ENCODE measurements at places on chromosomes 4 and X.

DNA sequence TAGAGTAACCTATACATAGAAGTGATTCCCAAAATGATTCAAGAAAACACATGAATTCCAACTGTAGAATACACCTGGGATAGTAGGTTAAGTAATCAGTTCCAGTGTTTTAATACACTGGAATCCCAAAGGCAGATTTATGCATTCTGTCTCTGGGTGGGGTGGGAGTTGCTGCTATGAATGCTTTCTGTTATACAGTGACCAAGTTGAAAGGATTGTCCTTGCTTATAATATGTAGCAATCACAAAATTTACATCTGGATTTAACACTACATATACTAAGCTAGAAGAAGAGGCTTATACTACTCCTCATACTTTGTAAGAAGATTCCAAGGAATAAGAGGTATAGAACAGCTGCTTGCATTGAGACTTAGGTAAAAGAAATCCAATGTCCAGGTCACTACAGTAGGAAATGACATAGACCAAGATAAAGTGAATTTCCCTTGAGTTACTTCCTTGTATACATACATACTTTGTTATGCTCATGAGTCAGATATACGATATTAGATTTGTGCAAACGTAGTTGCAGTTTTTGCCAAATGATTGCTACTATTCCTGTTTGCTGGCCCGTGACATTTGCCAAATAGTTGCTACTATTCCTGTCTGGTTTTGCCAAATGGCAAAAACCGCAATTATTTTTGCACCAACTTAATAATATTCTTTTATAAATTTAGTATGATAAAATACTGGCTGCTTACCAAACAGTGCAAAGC is 210.5 kb upstream of the DIAPH2 start:
- DNase-seq = no peak

- no peak for DNase-seq
These were observed 224.0 kb upstream of the HHIP start for GRCh38 chr4:144421839-144422565.

DNA sequence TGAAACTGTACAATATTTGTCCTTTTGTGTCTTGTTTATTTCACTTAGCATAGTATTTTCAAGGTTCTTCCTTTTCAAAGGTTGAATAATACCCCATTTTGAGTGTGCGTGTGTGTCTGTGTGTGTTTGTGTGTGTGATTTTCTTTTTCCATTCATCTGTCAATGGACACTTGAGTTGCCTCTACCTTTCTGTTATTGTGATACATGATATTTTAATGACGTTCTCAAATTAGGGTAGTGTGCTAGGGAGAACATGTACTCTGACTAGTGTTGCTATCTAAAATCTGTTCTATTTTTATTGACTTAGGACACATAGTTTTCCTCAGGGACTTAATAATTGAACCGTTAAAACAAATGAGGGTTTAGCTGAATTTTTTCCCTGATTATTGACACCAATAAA is 9.9 kb downstream of the MMRN1 start:
- DNase-seq = no peak

GRCh38 chr4:90943311-90943710 is 816.1 kb downstream of the CCSER1 start:
- DNase-seq = no peak

- DNase-seq = no peak
These were observed 145.7 kb downstream of the VSIG4 start for GRCh38 chrX:65894133-65894532.

- DNase-seq = no peak
These were observed 82.0 kb upstream of the CPEB2 start for GRCh38 chr4:14920237-14920636.

DNA sequence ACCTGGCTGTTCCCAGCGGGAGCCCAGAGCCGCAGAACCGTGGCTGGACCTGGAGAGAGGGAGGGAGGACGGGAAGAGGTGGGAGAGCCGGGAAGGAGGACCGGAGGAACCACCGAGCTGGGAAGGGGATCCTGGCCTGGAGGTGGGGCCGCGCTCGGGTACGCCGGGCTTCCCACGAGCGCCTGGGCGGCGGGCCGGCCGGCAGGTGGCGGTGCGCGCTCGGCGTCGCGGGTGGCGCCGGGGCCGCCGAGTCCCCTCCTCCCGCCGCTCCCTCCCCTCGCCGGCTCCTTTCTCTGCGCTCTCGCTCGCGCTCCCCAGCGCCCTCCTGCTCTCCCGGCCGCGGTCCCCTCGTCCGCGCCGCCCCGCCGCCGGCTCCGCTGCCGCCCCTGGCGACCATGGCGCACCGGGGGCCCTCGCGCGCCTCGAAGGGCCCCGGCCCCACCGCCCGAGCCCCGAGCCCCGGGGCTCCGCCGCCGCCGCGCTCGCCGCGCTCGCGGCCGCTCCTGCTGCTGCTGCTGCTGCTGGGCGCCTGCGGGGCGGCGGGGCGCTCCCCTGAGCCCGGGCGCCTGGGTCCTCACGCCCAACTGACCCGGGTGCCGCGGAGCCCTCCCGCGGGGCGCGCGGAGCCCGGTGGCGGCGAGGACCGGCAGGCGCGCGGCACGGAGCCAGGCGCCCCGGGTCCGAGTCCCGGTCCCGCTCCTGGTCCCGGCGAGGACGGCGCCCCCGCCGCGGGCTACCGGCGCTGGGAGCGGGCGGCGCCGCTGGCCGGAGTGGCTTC is at the start of gene SORCS2:
SORCS2 (plus strand) TSS at position 287 of the 778 bp plus-strand sequence.
- peak; percentile 16 for DNase-seq

GRCh38 chr4:5870701-5871100 is 22.2 kb downstream of the CRMP1 start:
- no peak for DNase-seq

- no peak for DNase-seq
These were observed 22.8 kb downstream of the ELOVL6 start for GRCh38 chr4:110175634-110176033.

GRCh38 chr4:76499461-76499860 is 64.4 kb downstream of the SHROOM3 start:
- no peak for DNase-seq

DNA sequence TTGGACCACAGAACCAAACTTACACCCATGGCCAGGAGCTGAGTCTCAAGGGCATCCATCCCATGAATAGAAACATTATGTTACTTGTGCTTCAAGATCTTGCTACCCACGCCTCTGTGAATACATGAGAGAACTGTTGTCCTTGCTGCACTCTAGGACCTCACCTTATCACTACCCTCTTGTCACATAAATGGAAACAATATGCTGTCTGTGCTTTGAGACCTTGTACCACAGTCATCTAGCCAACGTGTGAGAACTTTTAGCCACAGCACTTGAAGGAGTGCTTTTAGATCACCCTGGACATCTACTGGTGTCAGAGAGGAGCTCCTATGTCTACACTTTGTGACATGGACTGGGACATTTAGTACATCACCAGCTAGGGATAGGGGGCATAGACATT is 30.7 kb upstream of the HUWE1 start:
- DNase-seq = no peak

DNA sequence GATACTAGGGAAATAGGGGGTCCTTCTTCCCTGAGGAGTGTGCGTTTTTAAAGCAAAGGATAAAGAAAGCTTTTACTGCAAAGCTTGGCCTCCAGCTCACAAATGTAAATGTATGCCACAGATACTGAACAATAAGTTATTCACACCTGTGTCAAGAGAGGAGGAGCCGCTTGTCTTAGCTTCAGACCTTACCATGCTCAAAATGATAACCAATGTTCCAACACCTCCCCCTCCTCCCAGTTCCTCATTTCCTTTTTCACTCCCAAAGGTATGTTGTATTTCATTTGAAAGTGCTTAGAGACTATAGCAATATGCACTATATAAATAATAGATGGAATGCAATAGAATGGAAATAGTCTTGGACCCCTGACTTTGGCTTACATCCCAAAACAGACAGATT is 47.0 kb upstream of the RAPGEF2 start:
- no peak for DNase-seq

DNA sequence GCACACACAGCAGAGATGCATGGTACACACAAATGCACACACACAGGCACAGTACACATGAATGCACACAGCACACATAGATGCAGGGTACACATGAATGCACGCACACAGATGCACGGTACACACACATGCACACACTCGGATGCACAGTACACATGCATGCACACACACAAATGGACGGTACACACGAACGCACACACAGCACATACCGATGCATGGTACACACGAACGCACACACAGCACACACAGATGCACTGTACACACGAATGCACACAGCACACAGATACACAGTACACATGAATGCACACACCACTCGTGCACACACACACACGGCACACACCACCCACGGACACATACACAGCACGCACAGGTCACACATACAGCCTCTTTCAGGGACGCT is 43.8 kb upstream of the CPLX1 start:
- no peak for DNase-seq

DNA sequence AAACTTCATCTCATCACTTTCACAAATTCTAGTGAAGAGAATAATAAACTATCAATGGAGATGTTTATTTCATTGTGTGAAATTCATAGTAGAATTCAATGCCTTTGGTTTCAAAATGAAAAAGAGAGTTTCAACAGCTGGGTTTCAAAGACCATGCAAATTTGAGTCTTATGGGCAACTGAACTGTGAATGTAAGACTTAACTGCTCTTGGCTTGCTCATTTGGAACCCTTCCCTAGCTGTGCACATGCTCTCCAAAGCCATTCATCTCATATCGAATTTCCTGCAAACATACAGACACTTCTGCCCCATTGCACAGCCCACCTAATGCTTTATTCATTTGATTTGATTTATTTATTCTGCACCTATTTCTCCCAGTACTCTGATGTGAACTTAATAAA is 154.5 kb downstream of the GRXCR1 start:
- no peak for DNase-seq

- no peak for DNase-seq
These were observed 723 bp downstream of the NKX6-1 start for GRCh38 chr4:84498203-84498934.

DNA sequence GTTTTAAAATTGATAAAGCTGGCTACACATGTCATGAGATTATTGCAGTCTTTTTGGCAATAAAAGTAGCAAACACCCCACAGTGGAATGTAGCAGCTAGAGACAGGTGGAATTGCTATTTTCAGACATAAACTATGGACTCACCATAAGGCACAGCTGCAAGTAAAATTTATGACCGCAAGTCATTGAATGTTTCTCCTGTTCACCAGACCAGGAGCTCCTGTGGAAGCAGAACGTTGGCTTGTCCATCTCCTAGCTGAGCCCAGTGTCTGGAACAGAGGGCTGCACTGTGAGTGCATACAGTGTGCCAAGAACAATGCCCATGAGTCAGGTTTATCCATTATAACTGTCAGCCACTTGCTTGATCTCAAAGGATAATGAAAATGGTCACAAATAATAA is 538.2 kb downstream of the INPP4B start:
- no peak for DNase-seq

DNA sequence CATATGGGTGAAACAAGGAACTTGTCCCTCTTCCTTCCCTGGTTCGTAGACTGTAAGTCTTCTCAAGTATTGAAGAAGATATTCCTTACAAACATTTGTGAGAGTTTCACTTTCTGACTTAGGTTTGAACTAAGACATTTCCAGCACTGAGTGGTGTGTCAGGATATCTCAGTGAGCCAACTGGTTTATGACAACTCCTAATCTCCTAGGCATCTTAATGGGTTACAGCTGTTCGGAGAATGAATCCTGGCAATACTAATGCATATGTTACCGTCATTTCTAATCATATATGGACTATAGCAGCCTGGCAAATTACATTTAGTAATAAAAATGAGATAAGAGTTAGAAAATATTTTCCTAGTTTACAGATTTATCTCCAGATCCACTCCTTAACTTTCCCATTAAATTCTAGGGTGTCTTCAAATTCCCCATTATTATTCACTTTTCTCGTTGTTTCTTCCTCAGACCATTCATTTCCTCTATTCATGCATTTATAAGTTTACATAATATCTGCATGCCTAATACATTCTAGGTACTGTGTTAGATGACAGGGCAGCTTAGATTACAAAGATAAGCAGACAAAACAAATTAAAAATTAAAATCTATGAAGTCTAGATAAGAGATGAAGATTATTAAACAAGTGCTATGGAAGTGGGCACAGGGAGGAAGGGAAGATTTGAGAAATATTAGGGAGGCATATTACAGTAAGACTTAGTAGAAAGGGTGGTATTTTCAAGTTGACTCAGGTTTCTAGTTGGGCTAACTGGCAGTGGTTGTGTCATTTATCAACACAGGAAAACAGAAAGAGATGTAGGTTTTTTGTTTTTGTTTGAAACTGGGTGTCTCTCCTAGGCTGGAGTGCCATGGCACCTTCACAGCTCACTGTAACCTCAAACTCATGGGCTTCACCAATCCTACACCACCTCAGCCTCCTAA is 173.9 kb downstream of the WDFY3 start:
- no peak for DNase-seq

GRCh38 chr4:108342325-108342970 is 173.7 kb upstream of the LEF1 start:
- no peak for DNase-seq

GRCh38 chrX:5971300-5971699 is 257.4 kb downstream of the NLGN4X start:
- DNase-seq = no peak

DNA sequence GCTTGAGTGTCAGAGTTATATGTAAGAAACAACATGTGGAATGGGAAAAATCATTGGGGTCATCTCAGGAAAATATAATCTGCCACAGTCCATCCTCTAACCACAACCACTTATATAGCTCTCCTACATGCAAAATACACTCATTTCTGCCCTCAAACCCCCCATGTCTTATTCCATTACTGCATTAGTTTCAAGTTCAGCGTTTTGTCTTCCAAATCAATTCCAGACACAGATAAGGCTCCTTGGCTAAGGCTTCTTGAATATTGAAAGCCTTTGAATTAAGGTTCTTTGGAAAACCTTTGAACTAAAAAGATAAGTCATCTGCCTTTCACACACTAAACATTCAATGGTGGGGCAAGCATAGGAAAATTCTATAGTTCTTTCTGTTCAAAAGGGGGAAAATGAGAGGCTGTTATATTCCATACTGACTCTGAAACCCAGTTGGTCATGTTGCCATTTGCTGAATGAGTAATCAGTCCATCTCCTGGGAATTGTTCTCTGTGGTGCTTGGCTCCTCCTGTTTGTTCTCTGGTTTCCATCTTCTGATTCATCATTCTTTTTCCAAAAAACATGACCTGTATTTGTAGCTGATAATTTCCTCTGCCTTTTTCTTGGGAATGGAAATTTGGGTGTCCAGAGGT is 218.7 kb downstream of the BMPR1B start:
- no peak for DNase-seq

GRCh38 chr4:53009824-53010223 is 147.7 kb downstream of the RASL11B start:
- no peak for DNase-seq

Data from stimulated activated CD4-positive, alpha-beta T cell treated with anti-CD3 and anti-CD28 coated beads, Interleukin-1b, Interleukin-23, amount 100 ng/mL, for 1 hour (primary cell).